ENCODE measurements at places on chromosomes 4 and X.
A peak's percentile ranks its signal among the peaks of the same experiment; 100 is the strongest.

DNA sequence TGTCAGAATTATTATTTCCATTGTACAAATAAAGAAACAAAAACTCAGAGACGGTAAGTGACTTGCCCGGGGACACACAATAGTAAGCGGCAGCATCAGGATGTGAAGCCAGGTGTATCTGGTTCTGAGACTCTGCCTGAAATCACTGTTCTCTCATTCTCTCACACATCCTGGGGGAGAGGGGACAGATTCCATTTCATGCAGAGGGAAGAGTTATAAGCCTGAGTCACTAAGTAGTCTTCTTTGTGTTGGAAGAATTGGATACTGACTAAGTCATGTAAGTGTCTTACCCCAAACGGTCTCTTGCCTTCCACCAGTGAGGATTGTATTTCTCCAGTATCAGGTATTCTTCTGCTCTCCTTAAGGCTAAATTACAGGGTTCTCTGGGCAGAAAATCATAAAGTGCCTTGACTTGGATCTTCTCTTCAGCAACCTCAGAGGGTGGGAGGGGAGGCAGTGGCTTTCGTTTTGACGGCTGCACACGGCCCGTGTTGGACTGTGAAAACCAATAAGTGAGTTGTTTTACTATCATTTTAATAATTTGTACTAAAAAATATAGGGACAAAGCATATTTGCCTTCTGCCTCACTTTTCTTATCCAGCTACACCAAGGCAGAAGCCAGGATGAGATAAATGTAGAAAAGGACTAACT is 21.9 kb downstream of the TXK start:
- DNase-seq = no peak

GRCh38 chrX:42530027-42530426 is 247.9 kb downstream of the PPP1R2C start:
- DNase-seq = no peak

GRCh38 chrX:118497180-118497818 is 1.7 kb downstream of the DOCK11 start:
- DNase-seq = no peak

DNA sequence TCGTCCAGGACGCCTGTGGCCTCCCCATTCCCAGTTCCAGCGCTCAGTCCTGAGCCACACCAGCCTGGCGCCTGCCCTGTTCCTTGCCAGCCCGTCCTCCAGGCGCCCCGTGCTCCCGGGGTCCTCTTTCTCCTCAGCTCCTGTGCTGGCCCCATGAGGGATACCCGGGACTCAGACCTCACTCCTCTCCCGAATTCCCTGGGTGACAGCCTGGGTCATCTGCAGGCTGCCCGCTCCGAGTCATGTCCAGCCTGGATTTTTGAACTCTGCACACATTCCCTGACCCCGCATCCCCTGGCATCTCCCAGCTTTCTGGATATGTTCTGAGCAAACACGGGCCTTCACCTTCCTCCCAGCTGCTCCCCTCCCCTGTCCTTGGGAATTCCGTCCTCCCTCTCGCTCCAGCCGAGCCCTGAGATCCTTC is 14.9 kb upstream of the ADD1 start:
- DNase-seq = no peak

DNA sequence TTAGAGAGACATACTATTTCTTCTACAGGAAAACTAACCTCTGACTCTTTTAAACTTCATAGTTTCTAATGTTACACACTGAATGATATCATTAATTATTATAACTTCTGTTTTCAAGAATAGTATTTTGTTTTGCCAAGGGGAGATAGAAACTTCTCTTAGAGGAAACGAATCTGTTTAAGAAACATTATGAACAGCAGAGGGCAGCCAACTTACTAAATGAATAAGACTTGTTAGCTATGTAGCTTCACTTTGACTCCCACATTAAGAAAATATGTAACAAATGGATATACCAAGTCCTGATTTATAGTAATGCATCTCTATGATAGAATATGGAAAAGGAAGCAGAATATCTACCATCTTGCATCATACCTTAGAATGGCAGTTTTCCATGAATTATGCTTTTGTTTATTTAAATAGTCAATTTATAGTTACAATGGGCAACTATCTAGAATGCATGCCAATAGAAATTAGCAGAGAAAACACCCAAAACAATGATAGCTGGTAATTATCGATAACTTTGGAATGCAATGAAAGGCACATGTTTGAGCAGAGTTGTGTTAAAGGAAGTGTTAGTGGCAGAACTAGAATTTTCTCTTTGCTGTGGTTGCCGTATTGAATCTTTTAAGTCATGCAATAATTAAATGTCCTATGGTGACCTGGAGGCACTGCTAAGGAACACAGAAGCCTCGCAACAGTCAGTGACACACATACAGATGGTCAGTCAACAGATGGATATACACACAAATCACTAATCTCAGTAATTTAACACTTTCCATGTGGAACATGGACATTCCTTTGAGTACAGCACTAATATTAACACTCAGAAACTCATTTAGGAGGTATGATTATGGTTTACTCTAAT is 105.7 kb upstream of the PDLIM3 start:
- no peak for DNase-seq

DNA sequence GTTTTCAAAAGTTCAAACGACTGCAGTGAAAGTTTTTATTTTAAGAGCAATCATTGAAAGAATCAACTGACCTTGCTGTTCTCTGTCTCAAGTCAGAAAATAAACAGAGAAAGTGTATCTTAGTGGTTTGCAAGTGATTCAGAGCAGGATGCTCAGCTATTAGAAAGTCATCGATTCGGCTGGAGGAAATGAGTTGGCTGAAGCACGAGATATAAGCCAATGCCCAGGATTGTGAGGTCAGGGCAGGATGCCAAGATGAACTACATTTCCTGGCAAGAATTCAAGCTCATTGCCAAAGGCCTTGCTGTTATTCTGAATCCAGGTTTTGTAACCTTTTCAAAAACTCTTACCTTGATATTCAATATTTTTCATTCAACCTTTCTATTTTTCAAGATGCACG is 541.4 kb upstream of the BOD1L1 start:
- DNase-seq = no peak

- DNase-seq = no peak
Measured at GRCh38 chr4:155639704-155640523, 26.7 kb upstream of the GUCY1A1 start.

DNA sequence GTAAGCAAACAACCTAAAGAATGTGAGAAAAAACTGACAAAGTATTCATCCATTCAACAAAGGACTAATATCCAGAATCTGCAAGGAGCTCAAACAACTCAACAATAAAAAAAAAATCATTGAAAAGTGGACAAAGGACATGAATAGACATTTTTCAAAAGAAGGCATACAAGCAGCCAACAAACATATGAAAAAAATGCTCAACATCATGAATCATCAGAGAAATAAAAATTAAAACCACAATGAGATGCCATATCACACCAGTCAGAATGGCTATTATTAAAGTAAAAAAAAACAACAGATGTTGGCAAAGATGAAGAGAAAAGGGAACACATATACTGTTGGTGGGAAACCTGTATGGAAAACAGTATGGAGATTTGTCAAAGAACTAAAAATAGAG is 120.7 kb upstream of the ADGRL3 start:
- no peak for DNase-seq

GRCh38 chr4:138835832-138836533 is 179.6 kb upstream of the NOCT start:
- no peak for DNase-seq

DNA sequence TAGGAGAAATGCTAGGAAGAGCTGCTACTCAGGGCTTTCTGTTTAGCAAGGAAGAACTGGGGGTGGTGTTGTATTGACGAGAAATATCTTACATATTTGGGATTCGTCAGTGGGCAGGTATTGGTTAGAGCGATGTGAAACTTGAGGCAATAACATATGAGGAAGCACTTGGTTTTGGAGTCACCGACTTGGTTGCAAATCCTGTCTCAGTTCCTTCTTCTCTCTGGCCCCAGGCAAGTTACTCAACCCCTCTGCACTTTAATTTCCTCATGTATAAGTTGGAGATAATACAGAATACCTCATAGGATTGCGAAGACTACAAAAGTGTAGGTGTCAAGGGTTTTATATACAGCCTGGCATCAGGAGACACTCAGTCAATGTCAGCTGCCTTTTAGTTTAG is 34.1 kb downstream of the GPAT3 start:
- DNase-seq = no peak

- DNase-seq = peak; percentile 74
Measured at GRCh38 chr4:77074981-77075855, 571 bp downstream of the CCNI start.

DNA sequence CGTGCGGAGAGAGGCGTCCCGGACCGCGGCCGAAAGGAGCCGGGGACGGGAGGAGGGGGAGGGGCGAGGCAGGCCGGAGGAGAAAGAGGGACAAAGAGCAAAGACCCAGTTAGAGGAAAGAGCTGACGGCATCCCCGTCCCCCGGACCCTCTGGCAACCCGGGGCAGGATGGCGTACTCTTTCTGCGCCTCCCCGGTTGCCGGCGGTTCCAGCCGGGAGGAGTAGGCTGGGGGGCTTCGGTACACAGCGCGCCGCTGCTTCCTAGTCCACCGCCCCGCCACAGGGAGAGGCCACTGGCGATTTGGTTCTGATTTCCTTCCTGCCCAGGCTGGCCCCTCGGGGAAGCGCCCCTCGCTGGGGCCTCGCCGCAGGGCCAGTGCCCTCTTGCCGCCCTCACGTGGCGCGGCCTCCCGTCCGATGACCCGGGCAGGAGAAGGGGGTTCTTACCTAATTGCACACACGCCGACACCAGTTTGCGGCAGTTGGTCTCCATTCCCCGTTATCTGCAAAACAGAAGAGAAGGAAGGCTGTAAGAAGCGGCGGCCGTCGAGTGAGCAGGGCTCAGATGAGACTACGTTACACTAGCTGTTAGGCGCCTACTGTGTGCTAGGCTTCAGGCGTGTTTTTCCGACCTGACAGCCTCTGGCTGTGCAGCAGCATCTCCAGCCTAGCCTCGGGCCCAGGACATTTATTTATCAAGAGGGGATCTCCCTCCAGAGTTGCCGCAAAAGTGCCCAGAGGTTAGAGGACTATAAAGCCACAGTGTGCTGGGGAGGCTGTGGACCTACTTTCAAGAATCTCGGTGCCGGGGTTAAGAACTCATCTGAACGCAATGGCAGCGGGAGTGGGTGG is 9.9 kb upstream of the PITX2 start:
- DNase-seq = no peak

DNA sequence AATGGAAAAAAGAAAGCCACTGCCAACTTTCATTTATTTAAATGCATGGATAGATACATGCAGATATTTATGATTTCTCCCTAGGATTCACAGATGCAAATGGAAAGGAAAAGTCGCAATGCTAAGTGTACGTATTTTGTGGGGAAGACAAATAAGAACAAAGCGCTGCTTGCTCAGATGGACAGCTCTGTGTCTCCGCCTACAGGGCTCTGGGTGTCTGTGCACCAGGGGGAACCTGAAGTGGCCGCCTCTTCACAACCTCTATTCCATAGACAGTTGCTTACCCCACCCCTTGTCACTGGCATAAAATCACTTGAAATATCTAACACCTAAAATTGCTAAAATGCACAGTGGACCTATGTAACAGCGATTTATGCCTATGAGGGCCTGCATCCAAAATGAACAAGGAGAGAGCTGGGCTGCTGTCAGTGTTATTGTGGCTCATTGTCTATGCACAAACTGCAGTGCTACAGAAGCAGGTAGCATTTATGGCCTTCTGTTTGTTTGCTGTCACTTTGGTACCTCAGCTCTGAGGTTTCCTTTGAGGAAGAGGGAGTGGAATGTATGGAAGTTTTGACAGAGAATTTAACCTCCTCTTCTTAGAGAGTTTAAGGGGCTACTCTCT is 58.6 kb upstream of the PAGE1 start:
- DNase-seq = peak; percentile 39

- DNase-seq = no peak
Measured at GRCh38 chrX:7085879-7086278, 61.6 kb upstream of the STS start.

DNA sequence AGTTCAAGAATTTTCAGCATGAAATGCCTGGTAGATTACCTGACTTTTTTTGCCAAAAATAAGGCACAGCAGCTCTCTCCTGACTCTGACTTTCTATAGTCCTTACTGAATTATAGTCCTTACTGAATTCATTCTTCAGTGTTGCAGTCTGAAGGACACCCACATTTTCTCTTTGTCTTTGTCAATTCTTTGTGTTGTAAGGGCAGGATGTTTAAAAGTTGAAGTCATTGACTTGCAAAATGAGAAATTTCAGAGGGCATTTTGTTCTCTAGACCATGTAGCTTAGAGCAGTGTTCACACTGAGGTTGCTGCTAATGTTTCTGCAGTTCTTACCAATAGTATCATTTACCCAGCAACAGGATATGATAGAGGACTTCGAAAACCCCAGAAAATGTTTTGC is 168.0 kb downstream of the SOWAHB start:
- no peak for DNase-seq

DNA sequence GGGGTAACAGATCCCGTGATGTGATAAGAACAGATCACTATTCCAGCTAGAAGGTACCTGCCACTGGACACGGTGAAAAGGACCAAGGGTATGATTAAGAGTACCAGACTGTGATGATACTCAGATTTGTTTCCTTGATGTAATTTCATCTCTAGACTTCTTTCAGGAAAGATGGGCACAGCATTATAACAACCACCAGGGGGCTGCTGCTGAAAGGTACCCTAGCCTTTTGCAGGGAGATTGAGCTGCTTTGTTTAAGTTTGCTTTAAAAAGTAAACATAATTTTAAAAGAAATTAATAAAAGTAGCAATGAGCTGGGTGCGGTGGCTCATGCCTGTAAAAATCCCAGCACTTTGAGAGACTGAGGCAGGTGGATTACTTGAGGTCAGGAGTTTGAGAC is 145.4 kb downstream of the EMCN start:
- DNase-seq = no peak

DNA sequence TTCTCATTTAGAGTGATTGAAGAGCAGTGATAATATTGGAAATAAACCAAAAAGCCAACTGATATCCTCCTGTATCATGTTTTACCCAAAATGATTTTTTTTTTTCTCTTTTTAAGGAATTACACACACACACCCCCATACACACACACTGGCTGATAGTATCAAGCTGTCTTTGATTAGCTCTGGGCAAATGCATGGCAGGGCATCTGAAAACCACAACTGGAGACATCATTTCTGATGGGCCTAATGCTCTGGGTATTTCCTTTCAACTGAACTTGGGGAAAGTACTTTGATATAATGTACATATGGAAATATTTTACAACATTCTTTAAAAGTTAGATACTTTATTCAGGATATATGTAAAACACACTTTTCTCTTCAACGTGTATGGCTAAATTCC is 14.2 kb upstream of the OSTC start:
- DNase-seq = no peak

DNA sequence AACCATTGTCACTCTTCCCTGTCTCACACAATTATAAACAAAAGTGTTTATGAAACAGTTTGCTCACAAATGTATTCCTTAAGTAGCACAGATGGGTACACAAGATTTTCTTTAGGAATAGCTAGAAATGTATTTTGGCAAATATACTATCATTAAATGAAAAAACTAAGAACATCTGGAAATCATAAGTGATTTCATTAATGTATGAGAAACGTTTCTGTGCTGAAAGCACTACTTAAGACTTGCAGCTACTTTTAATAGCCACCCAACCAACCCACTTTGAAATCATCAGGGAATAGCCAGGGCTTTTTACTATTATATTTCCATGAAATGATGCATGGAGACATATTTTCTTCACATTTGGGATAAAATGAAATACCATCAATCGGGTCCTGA is 62.3 kb upstream of the NAP1L5 start:
- DNase-seq = no peak

All from stimulated activated CD4-positive, alpha-beta T cell treated with anti-CD3 and anti-CD28 coated beads, Interleukin-4, amount 100 ng/mL, for 1 hour (primary cell).